Psoas muscle (tissue), 8 donors: ENCODE measurements at places on chromosomes 5 and 9. TPM values are rescaled to one million over a fixed set of nuclear protein-coding genes. Genes with fewer than 3 reads are reported as not detected.

DNA sequence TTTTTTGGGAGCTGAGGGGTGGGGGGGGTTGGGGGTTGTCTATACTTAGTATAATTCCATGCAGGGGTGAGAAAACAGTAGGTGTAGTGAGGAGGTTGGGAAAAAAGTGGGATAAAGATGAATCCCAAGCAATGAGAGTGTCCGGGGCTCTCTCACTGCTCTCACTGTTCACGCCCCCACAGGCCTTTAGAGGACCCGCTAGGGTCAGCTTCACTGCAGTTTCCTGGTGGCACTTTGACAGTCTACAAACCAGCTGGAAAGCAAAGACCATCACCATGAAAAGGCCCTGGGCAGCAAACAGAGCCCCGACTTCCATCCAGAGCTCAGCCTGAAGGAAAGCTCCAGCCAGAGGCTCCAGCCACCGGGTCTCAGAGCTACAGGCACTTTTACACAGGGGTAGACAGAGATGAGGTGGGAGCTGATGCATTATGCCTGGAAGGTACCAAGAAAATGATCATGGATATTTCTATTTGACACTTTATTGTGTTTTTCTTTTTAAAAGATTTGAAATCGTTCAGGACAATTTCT lies 355.1 kb downstream of the ADAMTS6 start:
- H3K27me3 ChIP-seq, result no peaks in the 10 kb centered on the region
- H3K27ac ChIP-seq, result no peak overlapping the region
- no peak for DNase-seq

The ENTREP1 gene
- 13.9 TPM for polyA plus RNA-seq

The GSN gene
- polyA plus RNA-seq, result 199 TPM

GRCh38 chr5:149939546-149939945 lies 5.0 kb downstream of the PDE6A start:
- no peak overlapping the region for H3K4me3 ChIP-seq
- peaks cover 5% of the 10 kb centered on the region for H3K4me1 ChIP-seq
- no peak for DNase-seq
- no peaks in the 10 kb centered on the region for H3K36me3 ChIP-seq

The PCDH1 gene
- 5.1 TPM for polyA plus RNA-seq

The STPG3 gene
- not detected for polyA plus RNA-seq
